ENCODE measurements at places on chromosomes 13 and 19.

- DNase-seq: no peak
Observed at GRCh38 chr13:96381681-96382080, 291.8 kb downstream of the HS6ST3 start.

- DNase-seq: no peak
Observed at GRCh38 chr13:113061796-113062425, 43.7 kb upstream of the F7 start.

DNA sequence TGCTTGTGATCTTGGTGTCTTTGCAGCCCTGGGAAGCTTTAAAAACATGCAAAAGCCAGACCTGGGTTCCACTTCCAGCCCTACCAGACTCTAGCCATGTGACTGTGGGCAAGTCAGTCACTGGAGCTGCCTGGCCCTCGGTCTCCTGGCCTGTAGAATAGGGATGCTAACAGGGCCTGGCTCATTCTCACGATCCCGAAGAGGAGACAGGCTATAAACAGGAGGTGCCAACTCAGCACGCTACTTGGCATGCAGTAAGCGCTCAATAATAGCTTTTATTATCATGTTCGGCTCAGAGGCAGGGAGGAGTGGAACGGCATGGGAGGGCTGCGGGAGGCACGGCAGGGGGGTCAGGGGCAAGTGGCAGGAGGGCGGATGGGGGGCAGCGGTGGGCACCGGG is 1.7 kb downstream of the CTXN1 start:
- no peak for DNase-seq

GRCh38 chr19:17138937-17139598 is 63.5 kb downstream of the MYO9B start:
- DNase-seq: no peak

GRCh38 chr19:30969591-30969990 is 379.6 kb downstream of the TSHZ3 start:
- DNase-seq: no peak

DNA sequence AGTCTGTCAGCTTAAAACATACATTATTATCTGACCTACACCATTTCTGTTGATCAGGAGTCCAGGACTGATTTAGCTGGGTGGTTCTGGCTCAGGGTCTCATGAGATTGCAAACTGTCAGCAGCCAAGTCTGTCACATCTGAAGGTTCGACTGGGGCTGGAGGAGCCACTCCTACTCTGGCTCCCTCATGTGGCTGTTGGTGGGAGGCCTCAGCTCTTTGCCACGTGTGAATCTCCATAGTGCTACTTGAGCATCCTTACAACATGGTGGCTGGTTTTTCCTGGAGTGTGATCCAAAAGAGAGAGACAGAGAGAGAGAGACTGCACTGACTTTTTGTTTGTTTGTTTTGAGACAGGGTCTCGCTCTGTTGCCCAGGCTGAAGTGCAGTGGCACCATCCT is 63.6 kb upstream of the NFIC start:
- DNase-seq: no peak

GRCh38 chr19:1311543-1312091 is 25.9 kb downstream of the EFNA2 start:
- no peak for DNase-seq

DNA sequence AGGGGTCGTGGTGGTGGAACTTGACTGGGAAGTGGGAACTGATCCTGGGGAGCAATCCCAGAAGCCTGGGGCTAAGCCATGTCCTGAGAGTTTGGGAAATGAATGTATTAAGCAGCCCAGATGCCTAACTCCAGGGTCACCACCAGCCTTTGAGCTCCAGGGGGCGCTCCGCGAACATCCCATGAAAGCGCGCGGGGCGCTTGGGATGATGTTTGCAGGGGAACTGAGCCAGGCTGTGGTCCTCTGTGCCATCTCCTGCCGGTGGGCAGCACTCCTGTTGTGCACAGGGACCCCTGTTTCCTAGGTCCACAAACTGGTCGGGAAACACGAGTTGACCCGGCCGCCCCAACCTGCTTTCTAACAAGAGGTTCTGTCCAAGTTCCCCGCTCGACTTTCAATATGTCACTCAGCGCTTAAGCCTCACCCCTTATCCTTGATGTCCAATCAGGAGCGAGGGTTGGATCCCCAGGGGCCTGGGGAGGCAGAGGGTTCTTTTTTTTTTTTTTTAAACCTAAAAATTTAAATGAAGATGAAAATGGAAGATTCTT is 14.4 kb downstream of the LEUTX start:
- DNase-seq: peak; percentile 78

DNA sequence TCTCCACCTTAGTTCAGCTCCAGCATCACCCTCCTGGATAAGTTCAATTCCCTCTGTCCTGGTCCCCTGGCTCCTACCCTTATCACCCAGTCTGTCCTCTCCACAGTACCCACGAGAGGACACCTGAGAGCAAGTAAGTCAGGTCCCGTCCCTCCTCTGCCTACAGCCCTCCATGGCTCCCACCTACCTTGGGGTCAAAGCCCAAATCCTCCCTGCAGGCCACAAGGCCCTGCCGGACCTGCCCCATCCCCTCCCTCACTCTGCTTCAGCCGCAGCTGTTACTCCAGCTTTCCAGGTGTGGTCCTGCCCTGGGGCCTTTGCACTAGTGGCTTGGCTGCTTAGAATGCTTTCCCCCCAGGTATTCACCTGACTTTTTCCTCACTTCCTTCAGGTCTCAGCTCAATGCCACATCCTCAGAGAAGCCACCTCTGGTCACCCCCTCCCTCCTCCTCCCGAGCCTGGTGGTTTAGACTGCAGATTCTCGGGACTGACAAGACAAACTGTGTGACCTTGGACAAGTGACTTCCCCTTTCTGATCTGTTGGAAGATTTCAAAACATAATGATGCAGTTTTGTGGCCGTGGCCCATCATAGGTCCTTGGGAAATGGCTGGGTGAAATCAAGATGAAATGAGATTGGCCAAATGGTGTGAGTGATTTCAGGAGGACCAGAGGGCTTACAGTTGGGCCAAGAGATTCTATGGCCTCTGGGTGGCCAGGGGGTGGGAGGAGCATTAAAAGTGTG is 3.6 kb downstream of the TUBB4A start:
- no peak for DNase-seq

- DNase-seq: peak; percentile 95
Observed at GRCh38 chr13:50124536-50125303, 109.5 kb downstream of the KCNRG start.

GRCh38 chr13:22090106-22090505 is 419.2 kb downstream of the FGF9 start:
- DNase-seq: no peak

GRCh38 chr13:51523082-51523518 is 61.2 kb upstream of the WDFY2 start:
- peak; percentile 72 for DNase-seq

DNA sequence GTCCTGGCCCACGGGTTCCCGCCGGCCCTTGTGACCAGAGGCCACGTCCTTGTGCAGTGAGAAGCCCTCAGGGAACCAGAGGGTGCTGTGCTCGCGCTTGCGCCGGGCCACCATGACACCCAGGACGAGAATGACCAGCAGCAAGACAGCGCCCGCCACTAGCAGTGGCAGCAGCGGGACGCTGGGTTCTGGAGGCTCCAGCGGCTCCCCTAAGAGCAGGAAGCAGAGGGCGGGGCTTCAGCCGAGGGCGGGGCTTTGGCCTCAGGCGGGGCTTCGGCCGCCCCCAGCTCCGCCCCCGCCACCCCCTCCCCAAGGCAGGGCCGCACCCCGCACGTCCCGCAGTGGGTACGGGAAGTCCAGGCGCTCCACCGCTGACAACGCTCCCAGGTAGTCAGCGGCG is 30.4 kb downstream of the NOTCH3 start:
- no peak for DNase-seq

GRCh38 chr13:79811170-79811569 is 330.2 kb downstream of the NDFIP2 start:
- DNase-seq: no peak

DNA sequence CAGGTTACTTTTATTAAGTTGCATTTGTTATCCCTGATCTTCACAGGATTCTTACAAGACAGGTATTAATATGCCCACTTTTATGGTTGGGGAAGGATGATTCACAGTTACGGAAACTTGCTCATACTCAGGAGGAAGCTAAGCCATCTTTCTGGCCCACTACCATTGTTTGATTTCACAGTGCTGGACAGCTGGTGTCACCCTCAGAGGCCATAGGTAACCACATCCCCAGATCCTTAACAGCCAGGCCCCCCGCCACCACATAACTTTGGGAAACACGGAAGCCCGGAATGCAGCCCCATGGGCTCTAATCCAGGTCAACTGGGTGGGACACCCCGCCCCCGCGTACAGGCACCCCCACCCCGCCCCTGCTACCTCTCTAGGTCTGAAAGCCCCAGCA is 119.7 kb downstream of the IRS2 start:
- no peak for DNase-seq

GRCh38 chr13:97335488-97336134 is 98.4 kb upstream of the RAP2A start:
- DNase-seq: no peak

DNA sequence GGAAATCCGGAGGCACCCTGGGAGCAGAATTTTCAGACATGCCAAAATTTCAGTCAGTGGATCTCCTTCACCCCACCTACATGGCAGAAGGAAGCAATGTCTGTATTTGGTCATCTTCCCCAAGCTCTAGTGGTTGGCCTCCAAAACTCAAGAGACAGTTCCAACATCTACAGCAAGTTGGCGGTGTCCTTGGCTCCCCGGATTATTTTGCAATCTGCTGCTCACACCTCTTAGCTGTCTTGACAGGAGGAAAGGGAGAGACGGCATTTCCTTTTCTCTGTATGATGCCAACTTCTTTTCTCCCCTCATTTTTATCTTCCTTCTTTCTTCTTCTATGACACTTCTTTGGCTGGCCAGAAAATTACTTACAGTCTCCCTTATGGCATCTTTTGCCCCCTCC is 159.9 kb downstream of the SUCLA2 start:
- no peak for DNase-seq

GRCh38 chr13:49540552-49540951 is 44.8 kb downstream of the PHF11 start:
- peak; percentile 20 for DNase-seq

GRCh38 chr13:40120288-40120687 is 464.8 kb downstream of the COG6 start:
- no peak for DNase-seq

- DNase-seq: no peak
Observed at GRCh38 chr13:70814684-70815083, 706.4 kb upstream of the KLHL1 start.

DNA sequence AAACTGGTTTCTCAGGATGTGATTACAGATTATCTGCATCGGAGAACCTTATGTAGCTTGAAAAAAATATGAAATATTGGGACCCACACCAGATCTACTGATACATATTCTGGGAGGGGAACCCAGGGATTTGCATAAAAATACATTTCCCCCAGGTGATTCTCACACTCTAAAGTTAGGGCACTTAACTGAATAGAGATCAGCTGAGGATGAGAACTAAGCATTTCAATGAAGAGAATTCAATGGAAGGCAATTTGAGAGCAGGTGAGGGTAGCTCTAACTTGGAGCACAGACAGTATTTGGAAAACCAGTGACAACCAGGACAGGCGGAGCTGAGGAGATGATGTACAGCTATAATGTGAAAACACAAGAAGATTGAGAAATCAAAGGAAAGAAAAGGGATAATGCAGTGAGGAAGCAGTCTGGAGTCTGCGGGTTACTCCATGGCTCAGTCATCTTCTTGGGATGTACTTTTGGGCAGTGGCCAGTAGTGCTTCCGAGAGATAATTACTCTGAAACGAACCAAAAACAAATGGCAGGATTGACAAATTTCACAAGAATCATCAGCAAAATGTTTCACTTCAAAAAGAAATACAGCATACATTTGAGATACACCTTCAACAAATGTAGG is 6.1 kb upstream of the OXGR1 start:
- no peak for DNase-seq

- no peak for DNase-seq
Observed at GRCh38 chr19:5618591-5618990, 4.0 kb downstream of the SAFB2 start.

GRCh38 chr19:55485439-55486011 is 537 bp downstream of the NAT14 start:
- DNase-seq: no peak

- no peak for DNase-seq
Observed at GRCh38 chr13:88701551-88701950, 1030.4 kb downstream of the SLITRK5 start.

DNA sequence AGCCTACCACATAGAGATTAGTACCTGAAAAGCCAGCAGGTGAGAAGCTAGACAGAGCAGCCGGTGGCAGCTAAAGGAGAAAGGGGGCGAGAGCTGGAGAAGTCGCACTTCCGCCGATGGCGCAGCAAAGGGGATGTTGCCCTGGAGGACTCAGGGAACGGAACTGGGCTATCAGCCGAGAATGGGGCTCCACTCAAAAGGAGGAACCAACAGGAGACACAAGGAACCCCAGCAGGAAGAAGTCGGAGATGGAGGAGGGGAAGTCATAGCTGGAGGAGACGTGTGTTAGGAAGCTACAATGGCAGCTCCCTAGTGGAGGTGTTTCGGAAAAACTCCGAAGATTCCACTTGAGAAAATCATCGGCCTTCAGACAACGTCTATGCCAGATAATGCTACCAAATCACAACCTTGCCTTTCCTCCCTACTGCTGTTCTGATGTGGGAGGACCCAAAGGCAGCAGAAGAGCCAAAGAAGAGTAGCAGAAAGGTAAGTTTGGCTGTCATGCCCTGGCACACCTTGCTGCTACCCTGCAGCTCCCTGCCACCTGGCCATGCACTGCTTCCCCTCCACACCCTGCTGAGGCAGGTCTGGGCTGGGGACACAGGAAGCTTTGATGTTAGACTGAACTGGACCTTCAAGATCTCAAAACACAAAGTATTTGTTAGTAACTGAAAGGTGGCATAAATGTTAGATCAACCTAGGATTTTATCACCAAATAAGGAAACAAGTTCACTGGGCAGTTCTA is 127.9 kb downstream of the DLEU7 start:
- DNase-seq: no peak

GRCh38 chr13:104975272-104975671 is 1560.2 kb downstream of the EFNB2 start:
- DNase-seq: no peak

DNA sequence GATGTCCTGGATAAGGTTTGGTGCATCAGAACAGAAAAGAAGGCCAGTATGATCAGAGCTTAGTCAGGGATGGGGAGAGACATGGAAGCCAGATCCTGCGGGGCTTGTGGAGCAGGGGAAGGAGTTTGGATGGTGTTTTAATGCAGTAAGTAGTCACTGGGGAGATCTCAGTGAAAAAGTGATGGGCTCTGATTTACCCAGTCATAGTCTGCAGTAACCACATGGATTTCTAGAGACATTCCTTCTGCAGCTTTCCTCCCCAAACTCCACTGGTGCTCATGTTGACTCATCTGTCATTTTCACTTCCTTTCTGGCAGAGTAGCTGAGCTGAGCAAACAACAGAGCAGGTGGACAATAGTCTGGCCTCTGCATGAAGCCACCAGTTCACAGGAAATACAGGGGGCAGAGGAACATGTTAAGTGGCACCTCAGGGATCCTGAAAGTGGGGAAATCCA is 144.1 kb downstream of the DPF1 start:
- DNase-seq: no peak

DNA sequence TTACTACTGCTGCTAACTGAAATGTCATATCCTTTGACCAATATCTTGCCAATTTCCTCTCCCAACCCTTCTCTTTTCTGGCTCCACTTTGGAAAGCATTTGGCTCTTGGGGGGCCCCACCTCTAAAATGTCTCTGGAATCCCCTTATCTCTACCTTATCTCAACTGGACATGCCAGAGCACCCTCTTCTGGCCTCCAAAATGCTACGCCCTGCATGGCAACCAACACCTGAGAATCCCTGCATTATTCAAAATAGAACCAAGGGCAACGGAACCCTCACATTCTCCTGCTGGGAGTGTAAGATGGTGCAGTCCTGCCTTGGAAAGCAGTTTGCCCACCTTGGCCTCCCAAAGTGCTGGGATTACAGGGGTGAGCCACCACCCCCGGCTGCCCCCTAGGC is 35.3 kb downstream of the CERS4 start:
- DNase-seq: no peak

- DNase-seq: no peak
Observed at GRCh38 chr13:44451651-44452050, 78.0 kb downstream of the SERP2 start.

Measured in activated CD4-positive, alpha-beta memory T cell treated with anti-CD3 and anti-CD28 coated beads, Interleukin-2, amount 10 ng/mL, durations not matched to agents 7 days and 5 days (primary cell).